HuH-7.5 (cell line): ENCODE measurements at places on chromosomes 1 and 21.

- DNase-seq: no peak
Observed at GRCh38 chr1:173410794-173411236, 66.3 kb upstream of the PRDX6 start.

DNA sequence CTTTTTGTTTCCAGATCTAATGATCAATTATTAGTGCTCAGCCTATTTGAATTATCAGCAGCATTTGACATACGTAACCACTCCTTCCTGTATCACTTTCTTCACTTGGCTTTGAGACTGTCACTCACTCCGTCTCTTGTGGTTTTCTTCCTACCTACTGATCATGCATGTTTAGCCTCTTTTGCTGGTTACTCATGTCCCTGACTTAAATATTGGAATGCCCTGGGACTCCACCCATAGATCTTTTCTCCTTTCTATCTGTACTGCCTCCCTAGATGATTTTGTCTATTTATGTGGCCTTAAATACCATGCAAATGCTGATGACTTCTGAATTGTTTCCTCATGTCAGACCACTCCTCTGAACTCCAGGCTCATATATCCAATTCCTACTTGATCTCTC lies 57.7 kb upstream of the PDE4B start:
- DNase-seq: no peak

DNA sequence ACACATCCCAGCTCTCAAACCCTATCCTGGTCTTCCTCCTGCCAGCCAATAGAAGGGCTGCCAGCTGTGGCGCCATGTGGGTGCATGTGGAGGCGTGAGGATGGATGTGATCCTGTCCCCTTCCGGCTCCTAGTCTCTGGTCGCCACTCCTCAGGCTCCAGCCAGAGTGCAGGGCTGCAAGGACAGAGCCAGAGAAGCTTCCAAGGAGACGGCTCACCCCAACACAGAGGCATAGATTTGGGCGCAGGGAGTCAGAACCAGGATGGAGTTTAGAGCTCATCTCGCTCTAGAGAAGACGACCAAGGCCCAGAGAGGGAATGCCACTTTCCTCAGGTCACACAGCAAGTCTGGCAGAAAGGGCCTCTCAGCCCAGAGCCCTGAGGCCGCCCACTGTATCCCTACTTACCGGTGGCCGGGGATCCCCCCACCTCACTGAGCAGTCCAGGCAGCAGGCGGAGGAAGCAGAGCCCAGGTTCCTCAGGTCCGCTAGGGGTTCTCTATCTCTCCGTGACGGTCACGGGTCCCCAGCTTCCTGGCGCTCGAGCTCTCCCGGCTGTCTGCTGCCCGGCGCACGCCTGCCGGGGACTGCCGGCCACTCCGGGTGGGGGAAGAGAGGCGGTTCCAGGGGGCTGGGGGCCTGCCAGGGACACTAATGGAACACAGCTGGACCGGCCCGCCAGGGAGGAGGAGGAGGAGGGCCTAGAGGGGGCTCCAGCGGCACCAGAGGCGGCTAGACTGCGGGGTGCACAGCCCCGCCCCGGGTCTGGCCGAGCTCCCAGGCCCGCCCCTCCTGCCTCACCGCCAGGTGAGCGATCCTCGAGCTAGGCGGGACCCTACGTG lies at the start of gene COL16A1:
TSS of gene COL16A1 (minus strand) at position 587 of the 840 bp plus-strand sequence. CDS start 1,824 bp downstream, outside the sequence.
- peak; percentile 44 for DNase-seq

- no peak for DNase-seq
Observed at GRCh38 chr1:204641936-204642335, 43.6 kb downstream of the LRRN2 start.

DNA sequence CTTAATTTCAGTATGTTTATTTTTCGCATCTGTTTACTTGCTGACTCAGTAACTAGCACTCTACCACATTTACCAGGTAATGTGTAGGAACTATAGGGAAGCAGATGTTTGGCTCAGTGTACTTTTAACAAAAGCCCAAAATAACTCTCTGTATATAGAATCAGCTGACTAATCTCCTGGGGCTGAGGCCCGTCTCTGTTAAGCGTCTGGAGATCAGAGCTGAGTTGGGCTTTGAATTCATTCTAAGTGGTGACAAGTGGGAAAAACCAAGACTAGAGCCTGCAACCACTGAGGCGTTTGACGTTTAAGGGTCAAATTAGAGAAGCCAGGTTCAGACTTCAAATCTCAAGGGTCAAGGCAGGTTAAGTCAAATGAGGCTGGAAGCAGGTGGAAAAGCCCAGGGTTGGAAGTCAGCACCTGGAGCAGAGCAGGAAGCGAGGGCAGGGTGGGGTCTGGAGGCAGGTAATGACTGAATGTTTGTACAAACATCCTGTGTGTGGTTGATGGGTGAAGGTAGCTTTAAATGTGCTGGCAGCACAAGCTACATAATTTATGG lies 56.8 kb upstream of the LYST start:
- DNase-seq: no peak

- no peak for DNase-seq
Observed at GRCh38 chr21:42248783-42249597, 30.1 kb downstream of the ABCG1 start.

GRCh38 chr1:59689730-59690129 lies 125.0 kb upstream of the HOOK1 start:
- DNase-seq: no peak

DNA sequence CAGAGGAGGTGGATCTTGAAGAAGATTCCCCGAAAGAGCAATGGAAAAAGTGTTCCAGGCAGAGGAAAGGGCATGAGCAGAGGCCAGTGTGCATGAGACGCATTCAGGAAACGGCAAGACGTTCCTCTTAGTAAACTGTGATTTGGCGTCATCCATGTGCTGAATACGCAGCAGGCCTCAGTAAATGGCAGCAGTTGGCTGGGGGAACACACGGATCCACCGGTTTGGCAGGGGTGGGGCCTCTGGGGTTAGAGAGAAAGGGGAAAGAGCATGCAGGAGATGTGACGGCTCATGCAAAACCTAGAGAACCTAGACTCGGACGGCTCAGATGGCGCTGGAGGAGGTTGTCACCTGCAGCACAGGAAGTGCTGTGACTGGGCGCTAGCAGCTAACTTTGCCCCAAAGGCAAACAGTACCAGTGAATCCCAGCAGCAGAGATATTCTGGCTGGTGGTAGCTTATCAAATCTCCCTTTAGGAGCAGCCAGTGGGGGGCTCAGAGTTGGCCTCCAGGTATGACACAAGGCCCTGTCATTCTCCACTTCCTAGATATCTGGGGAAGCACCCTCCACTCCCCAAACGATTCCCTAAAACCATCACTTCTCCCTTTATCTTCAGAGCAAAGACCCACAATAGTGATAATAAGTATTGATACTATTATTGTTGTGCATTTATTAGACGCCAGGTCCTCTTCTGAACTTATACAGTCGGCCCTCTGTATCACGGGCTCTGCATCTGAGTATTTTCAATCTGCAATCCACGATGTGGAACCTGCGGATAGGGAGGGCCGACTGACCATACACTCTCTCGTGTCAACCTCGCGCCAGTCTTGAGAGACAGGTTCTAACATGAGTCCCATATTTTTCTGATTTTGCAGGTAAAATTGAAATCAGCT lies 7.6 kb downstream of the LAPTM5 start:
- no peak for DNase-seq

DNA sequence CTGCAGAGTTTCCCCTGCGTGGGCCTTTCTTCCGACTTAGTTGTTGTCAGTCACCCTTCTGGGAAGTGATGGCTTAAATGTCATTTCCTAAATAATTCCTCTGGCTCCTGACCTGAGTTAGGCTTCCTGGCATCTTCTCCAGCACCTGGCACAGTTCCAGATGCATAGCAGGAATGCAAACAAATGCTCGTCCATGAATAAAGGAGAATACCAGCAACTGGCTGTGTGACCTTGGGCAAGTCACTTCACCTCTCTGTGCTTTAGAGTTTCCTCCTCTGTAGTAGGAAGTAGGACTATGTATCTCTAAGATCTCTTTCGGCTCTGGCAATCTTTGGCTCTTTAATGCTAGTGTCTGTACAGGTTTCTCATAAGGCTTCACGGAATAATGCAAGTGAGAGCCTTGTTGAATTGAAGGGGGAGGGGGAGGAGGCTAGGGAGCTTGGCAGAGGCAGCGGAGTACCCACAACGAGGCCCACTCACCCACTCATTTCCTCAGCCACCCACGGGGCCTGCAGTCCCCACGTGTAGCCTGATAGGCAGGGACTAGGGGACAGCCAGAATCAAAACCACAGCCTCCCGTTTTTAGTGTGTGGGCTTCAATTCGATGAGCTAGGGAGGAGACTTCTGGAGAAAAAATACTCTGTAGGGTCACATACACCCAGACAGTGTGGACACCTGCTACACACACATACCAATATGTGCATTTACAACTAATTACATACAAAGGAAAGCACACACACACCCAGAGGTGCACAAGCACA lies 48.1 kb downstream of the TENT5C start:
- DNase-seq: no peak

- DNase-seq: no peak
Observed at GRCh38 chr1:229845410-229846138, 219.5 kb downstream of the URB2 start.

GRCh38 chr1:8307628-8308027 lies 10.3 kb upstream of the SLC45A1 start:
- no peak for DNase-seq

GRCh38 chr1:19166066-19166465 lies 44.0 kb downstream of the UBR4 start:
- DNase-seq: no peak

DNA sequence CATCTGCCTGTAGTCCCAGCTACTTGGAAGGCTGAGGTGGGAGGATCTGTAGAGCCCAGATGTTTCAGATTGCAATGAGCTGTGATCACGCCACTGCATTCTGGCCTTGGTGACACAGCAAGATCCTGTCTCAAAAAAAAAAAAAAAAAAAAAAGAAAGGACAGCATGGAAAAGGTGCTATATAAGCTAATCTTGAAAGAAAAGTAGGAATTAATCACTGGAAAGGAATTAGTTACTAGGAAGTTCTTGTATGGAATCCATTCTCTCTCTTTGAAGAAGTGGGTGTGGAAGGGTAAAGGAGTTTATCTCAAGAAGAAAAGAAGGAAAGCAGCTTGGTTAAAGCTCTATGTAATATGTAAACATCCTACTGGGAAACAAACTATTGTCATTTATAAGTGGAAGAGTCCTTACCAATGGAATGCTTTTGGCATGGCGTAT lies 339.2 kb downstream of the DPYD start:
- DNase-seq: no peak

DNA sequence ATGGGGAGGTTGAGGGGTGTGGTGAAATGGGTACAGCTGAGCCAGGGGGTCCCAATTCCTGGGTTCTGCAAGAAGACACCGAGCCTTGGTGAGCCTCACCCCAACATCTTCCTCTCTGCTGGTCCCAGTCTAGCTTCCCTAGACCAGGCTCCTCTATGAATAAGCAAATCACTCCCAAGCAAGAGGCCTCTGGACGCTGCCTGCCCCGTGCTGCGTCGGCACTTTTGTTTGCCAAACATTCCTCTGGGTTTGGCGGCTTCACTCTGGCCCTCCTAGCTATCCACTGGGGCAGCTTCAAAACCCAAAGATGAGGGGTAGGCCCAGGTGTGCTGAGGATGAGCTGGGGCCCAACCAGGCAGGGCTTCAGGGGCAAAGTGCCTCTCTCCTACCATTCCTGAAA lies 137.1 kb upstream of the CD34 start:
- no peak for DNase-seq

- no peak for DNase-seq
Observed at GRCh38 chr1:53686091-53686964, 52.6 kb downstream of the GLIS1 start.

- DNase-seq: no peak
Observed at GRCh38 chr1:94355485-94355980, 62.7 kb upstream of the ABCD3 start.

DNA sequence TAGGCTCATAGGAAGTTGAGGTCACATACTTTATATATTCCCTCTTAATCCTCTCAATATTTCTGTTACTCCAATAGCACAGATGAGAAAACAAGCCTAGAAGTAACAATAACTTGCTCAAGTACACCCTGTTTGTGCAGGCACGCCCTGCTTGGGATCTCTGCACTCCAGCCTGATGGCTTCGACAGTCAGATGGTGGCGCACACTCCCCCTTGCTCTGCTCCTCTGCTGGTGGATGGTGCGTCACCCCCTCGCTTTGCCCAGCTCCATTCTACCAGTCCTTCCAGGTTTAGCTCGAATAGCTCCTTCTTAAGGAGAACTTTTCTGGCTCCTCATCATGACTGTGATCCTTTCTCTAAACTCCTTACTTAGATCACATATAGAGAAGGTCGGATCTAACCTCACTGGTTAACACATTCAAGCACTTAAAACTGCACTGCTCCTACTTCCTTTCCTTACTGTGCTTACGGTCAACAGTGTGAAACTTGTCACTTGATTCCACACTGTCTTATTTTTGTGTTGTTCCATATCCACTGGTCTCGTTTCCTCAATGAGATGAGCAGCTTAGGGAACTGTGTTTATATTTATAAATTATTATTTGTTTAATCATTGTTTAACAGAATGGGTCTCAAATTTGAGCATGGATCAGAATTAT lies 3.0 kb downstream of the TSPAN2 start:
- no peak for DNase-seq

DNA sequence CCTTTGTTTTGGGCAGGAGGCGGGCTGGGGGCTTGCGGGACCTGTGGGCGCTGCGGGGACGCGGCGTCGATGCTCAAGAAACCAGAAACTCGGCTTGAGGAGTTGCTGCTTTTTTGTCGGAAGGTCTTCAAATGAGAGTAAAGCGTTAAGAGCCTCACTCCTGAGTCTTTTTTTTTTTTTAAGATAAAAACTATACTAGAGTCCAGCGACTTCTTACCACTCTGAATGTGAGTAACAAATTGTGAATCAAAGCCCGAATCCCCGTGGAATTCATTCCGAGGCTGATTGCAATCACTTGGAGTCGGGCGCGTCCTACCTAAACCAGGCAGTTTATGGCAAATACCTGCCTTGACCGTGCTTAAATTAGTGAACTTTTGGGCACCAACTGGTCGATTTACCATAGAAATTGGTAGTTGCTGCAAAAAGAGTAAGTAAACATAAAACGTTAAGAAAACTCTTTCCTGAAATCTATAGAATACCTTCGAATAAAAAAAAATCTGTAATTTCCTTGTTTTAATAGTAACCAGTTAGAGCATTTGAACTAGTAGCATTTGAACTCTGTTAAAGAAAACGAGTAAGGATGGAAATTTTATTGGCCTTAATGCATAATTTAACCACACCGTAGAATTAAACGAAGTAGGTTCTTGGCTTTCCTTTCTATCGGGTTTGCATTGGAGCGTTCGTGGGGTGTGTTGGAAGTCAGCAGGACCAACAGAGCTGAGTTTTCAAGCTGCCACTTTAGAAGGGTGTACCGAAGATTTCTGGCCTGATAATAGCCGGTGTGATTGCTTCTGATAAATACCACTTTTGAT lies 769 bp downstream of the GPSM2 start:
- DNase-seq: no peak

GRCh38 chr1:186188004-186188539 lies 187.0 kb downstream of the TPR start:
- DNase-seq: no peak

DNA sequence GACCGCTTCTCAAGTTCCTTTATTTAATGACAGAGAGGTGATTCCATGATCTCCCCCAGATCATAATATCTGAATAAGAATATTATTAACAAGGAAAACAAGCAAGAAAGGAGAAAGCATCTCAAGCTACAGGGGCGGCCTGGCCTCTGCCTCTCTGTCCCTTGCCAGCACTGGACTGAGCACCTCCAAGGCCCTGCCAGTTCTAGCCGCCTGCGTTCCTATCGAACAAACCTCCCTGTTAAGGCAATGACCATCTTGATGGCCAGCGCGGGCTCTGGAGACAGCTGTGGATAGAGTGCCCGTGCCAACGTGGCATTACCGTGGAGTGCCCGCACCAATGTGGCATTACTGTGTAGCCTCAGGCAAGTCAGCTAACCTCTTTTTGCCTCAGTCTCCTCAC lies 84.8 kb downstream of the NPHP4 start:
- no peak for DNase-seq

GRCh38 chr21:31255896-31256295 lies 88.2 kb downstream of the TIAM1 start:
- DNase-seq: no peak

- no peak for DNase-seq
Observed at GRCh38 chr1:88680471-88680870, 3.6 kb upstream of the PKN2 start.
